ENCODE measurements at places on chromosomes 6 and 20. TPM values are rescaled to one million over a fixed set of nuclear protein-coding genes. Genes with fewer than 3 reads are reported as not detected.

The SIRPG gene
- not detected for total RNA-seq

GRCh38 chr6:32700391-32701040 lies 34.1 kb upstream of the HLA-DQB1 start:
- H3K27me3 ChIP-seq = peaks cover 40% of the 10 kb centered on the region
- H3K4me1 ChIP-seq = no peaks in the 10 kb centered on the region
- no peaks in the 10 kb centered on the region for H3K36me3 ChIP-seq

- peaks cover 7% of the 10 kb centered on the region for H3K36me3 ChIP-seq
- no peak overlapping the region for H3K4me3 ChIP-seq
- no peaks in the 10 kb centered on the region for H3K4me1 ChIP-seq
- no peak for DNase-seq
- no peaks in the 10 kb centered on the region for H3K27me3 ChIP-seq
- H3K27ac ChIP-seq = no peak overlapping the region
Measured at GRCh38 chr6:36865835-36866234, 8.8 kb downstream of the PPIL1 start.

The OR2H1 gene
- total RNA-seq = not detected

The ZNF334 gene
- total RNA-seq = 0.28 TPM

The SFTA2 gene
- total RNA-seq = not detected

- H3K27me3 ChIP-seq = no peaks in the 10 kb centered on the region
- no peak for DNase-seq
- no peaks in the 10 kb centered on the region for H3K4me1 ChIP-seq
Measured at GRCh38 chr6:24574809-24575208, 71.2 kb downstream of the KIAA0319 start.

DNA sequence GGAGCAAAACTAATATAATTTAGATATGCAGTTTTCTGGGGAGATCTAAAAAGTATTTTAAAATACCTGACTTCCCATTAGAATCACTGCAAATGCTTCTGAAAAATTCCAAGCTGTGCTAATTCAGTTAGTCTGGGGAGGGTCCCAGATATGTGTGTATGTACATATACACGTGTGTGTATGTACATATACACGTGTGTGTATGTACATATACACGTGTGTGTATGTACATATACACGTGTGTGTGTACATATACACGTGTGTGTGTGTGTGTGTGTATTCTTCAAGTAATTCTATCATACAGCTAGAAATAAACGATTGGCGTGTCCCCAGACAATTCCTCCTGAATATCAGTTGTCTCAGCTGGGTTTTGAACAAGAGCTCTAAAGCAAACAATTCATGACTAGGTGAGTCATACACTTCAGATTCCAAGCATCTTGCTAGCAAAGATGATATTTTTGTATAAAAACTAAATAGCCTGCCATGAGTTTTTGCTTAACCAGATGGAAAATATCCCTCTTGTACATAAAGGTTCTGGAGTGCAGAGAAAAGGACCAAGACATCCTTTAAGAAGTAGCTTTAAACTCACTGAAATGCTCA lies 58.2 kb downstream of the SPACA1 start:
- no peak overlapping the region for H3K4me3 ChIP-seq
- H3K27ac ChIP-seq = no peak overlapping the region
- H3K4me1 ChIP-seq = no peaks in the 10 kb centered on the region
- H3K27me3 ChIP-seq = no peaks in the 10 kb centered on the region
- no peaks in the 10 kb centered on the region for H3K36me3 ChIP-seq

- H3K4me1 ChIP-seq = no peaks in the 10 kb centered on the region
- H3K27me3 ChIP-seq = no peaks in the 10 kb centered on the region
- DNase-seq = no peak
- no peaks in the 10 kb centered on the region for H3K36me3 ChIP-seq
- no peak overlapping the region for H3K27ac ChIP-seq
Measured at GRCh38 chr6:124285146-124285545, 481.5 kb downstream of the NKAIN2 start.

The ARG1 gene
- total RNA-seq = not detected
